ENCODE measurements at places on chromosomes 7 and 10.

DNA sequence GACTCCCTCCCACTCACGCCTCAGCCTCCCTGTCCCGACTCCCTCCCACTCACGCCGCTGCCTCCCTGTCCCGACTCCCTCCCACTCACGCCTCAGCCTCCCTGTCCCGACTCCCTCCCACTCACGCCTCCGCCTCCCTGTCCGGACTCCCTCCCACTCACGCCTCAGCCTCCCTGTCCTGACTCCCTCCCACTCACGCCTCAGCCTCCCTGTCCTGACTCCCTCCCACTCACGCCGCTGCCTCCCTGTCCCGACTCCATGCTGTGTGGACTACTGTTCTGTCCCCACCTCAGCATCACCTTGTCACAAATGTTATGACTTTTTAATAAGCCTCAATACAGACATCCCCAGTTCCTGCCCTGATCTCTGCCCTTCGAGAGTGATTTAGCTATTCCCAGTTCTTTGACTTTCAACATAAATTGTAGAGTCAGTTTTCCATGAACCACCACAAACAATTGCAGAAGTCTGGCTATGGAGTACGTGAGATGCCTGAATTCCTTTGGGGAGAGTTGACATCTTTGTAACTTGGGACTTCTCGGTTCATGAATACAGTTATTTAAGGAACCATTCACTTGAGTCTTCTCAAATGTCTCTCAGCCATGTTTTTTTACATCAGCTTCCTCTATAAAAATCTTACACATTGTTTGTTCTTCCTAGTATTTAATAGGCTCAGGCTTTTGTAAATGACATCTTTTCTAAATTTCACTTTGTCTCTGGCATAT, 71.9 kb downstream of the FOXL3 start:
- no peak for DNase-seq

- DNase-seq, result no peak
Observed at GRCh38 chr7:114939484-114940097, 17.7 kb downstream of the MDFIC start.

GRCh38 chr7:83469076-83469475, 179.9 kb downstream of the SEMA3E start:
- no peak for DNase-seq

DNA sequence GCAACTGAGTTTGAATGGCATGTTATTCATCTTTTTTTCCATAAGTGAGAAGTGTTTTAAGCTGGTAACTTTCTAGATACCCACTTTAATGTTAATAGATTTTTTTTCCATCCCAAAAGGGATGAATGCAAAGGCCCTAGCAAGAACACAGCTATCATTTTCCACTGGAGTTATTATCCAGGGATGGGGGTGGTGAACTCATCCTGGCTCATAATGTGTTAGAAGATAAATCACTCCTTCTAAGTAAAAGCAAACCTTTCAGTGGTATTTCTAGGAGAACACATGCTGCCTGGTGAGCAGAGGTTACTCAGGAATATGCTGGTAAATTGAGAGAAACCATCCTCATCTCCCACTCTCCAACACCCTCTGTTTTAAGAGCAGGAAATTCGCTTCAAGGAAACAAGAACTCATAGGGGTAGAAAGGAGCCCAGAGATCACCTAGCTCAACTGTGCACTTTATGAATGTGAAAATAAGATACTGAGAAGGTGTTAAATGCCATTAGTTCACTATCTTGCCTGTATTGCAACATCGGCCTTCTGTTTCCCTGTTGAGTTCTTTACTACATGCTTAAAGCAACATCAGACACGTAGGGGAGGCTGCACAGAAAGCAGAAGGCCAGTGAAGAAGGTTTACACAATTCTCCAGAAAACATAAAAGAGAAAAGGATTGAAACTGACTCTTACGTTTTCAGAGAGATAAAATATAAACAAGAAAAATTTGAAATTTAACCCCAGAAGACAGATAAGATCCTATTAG, 264.0 kb upstream of the PRKCQ start:
- DNase-seq, result no peak

- no peak for DNase-seq
Observed at GRCh38 chr7:7178081-7178480, 4.3 kb upstream of the C1GALT1 start.

DNA sequence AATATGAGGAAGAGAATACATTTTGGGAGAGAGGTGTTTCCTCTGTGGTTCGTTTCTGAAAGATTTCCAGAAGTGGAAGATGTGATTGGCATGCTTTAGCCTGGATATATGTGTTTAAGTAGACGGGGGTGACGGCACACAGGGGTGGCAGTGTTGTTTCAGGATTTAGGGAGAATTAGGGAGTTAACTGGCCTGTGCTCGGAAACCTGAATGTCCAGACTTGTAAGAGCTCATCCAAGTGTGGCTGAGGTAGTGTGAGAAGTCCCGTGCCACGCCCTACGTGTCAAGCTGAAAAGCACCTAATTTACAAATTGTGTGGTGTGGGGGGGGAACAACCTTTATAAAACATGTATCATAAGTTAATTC, 1.1 kb downstream of the RALA start:
- DNase-seq, result peak; percentile 37

- no peak for DNase-seq
Observed at GRCh38 chr7:144404946-144405345, 1.5 kb upstream of the NOBOX start.

GRCh38 chr7:80536426-80536825, 24.6 kb upstream of the GNAT3 start:
- no peak for DNase-seq

- DNase-seq, result no peak
Observed at GRCh38 chr7:26657206-26657641, 207.2 kb downstream of the SKAP2 start.

GRCh38 chr7:19369806-19370205, 224.6 kb upstream of the FERD3L start:
- DNase-seq, result no peak

DNA sequence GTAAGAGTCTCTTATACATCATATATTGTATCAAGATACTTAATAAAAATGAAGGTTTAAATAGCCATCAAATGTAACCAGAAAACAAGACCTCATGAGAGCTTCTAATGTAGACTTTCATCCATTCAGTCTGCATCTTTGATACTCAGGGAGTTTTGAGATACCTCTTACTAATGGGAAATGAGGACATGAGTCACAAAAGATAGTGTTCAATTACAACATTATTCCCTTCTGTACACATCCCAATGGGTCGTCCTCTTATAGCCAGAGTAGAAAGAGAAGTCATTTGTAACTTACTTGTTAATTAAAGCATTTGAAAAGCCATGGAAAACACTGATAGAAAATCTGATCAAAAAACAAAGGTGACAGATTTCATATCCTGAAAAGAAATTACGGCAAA, 19.4 kb downstream of the SHTN1 start:
- no peak for DNase-seq

GRCh38 chr7:36723291-36723690, 1.0 kb downstream of the AOAH start:
- DNase-seq, result no peak

DNA sequence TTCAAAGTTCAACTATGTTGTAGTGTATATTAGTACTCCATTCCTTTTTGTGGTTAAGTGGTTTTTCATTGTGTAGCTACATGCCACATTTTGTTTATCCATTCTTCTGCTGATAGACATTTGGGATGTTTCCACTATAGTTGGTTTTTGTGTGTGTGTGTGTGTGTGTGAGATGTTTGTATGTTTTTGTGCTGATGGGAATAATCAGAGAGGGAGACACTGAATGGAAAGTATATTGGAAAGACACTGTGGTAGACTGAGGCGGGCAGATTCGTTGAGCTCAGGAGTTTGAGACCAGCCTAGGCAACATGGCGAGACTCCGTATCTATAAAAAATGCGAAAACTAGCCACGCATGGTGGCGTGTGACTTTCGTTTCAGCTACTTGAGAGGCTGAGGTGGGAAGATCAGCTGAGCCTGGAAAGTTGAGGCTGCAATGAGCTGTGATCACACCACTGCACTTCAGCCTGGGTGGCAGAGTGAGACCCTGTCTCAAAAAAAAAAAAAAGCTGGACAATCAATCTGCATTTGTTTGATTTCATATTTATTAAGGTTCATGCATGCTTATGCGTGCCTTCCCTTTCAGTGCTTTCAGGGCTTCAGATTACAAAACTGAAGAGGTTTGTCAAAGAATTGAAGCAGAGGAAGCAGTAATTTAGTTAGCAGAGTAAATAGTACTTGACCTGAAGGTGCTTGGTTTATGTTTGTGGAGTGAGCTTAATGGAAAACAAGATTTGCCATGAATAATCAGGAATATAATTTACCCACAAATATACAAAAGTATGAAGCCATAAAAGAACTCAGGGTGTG, 14.7 kb downstream of the SEC24C start:
- DNase-seq, result no peak

DNA sequence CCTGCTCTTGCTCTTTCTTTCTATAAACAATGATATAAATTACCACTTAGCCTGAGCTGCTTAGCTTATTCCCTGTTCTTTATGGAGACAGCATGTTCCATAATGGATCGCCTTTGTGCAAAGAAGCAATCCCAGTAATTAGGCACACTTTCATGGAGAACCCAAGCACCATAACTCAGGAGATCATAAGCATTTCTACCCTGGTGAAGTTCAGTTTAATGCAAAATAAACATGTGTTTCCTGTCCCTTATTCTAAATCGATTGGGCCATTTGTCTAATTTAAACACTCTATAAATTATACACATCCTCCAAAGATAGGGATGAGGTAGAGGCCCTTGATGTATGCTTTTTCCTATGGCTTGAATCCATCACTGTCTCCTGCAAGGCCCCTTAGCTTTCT, 75.8 kb upstream of the TMEM72 start:
- DNase-seq, result no peak

DNA sequence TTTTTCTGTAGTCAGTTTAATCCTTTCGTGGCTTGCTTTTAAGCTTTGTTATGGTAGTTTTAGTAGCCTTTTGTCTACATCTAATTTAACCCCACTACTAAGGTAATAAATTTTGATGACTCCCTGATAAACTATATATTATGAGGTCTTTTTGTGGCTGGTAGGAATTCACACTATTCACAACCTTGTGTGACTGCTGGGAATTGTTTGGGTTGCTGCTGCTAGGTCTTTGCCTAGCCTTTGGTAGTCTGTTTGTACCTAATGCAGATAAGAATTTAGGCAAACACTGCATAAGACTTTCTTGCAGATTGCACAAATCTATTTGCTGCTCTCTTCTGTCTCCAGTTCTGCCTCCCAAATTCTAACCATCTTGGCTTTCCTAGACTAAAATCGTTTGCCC, 58.3 kb downstream of the SHOC2 start:
- DNase-seq, result no peak

DNA sequence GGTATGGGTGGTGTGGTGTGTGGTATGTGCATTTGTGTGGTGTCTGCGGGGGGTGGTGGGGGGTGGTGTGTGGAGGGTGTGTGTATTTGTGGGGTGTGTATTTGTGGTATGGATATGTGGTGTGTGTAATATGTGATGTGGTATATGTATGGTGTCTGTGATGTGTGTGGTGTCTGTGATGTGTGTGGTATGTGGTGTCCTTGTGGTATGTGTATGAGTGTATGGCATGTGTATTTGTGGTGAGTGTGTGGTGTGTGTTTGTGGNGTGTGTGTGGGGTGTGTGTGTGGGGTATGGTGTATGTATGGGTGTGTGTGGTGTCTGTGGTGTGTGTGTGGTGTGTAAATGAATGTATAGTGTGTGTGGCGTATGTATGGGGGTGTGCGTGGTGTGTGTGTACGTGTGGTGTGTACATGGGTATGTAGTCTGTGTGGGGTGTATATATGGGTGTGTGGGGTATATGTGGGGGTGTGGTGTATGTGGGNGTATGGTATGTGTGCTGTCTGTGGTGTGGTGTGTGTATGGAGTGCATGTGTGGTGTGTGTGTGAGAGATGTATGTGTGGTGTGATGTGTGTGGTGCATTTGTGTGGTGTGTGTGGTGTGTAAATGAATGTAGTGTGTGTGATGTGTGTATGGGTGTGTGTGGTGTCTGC, 27.1 kb upstream of the CHST15 start:
- DNase-seq, result no peak

DNA sequence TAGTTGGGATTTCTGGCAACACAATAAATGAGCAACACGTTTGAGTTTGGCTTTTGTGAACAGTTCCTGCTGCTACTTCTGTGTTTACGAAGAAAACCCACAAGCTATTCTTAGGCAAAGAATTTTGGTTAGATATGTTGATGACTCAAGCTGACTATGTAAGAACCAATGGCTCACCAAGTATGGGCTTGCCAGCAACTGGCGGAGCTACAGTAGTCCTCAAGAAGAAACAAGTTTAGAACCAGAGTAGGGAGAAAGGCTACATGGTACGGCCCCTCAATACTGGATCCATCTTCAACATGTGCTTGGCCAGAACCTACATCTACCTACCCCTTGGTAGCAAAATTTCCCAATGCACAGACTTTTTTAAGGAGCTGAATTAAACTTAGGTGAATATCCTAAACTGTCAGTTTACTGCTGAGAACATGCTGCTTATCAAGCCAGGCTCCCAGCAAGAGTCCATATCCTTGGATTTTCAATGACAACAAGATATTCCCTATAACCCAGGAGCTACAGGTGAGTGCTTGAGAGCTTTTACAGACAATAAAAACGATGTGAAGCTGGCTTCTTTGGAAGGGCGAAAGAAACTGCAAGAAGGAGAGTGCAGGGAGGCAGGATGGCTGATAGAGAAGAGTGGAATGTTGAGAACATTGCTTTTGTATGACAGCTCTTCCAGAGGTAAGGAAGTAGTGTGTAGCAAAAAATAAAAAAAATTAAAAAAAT, 74.3 kb upstream of the ASAH2 start:
- no peak for DNase-seq

DNA sequence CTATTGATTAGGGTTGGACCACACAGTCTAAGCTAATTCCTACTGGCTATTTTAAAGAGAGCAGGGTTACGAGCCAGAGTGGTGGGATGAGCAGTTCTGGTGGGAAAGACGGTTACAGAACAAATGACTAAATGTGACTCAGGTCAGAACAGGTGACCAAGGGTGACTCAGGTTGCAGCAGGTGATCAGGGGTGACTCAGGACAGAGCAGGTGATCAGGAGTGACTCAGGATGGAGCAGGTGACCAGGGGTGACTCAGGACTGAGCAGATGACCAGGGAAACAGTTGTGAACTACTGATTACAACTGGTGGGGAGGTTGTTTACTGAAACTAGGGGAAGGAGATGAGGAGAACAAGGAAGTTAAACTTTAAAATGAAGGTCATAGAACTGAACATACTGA, 366.3 kb downstream of the ABCA13 start:
- DNase-seq, result no peak

GRCh38 chr10:10865303-10865702, 152.4 kb upstream of the CELF2 start:
- DNase-seq, result no peak

- no peak for DNase-seq
Observed at GRCh38 chr7:157090485-157091165, 48.1 kb upstream of the UBE3C start.

DNA sequence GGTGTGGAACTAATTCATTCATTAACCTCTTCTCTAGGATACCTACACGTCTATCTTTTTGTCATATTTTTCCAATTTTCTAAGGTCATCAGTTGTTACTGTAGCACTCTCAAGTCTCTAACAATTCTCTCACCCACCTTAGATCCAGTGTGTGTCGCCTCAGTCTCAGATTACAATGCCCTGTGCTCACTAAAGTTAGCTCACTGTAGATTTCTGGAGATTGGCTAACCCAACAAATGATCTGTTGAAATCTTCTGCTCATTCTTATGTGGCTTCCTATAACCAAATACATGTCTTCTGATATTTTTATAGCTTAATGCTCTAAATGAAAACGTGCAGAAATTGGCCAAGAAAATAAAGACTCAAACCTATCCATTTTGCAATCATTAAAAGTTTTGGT, 142.6 kb downstream of the SLC25A13 start:
- DNase-seq, result no peak

Measured in HAP-1 (cell line).